AG04449 (cell line): ENCODE measurements at places on chromosomes 2 and 18.

DNA sequence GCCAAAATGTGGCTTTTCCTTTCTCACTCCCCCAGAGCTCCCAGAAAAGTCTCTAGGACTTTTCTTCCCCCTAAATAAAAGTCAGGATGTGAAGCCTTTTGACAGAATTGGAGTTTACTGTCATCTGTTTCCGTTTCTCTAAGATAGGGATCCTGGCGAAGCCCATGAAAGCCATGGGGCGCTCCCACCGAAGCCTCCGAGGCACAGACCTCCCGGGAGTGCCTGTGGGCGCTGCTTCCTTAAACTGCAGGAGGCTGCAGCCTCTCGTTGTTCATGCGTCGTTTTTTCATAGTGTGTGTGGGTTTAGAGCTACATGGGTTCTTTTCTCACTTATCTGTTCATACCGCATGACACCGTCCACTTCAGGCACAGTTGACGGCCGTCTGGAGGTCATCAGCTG, 56.8 kb downstream of the ASAP2 start:
- no peak for DNase-seq

- no peak for DNase-seq
These were observed 9.3 kb upstream of the SLC16A14 start for GRCh38 chr2:230077851-230078547.

DNA sequence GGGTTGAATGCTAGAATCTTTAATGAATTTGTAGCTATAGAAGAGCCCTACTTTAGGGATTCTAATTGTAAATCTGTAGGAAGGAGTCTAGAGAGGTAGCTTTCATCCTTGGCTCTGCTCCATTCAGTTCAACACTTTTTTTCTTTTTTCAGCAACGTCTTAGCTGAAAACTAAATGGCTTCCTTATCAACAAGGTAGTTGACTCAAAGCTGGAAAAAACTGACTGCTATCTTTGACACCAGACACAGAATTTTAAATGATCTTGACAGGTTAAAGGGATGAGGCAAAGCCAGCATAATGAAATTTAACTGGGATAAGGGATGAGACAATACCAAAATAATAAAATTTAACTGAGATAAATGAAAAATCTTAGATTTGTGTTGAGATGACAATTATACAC, 54.9 kb downstream of the TMEFF2 start:
- DNase-seq: no peak

DNA sequence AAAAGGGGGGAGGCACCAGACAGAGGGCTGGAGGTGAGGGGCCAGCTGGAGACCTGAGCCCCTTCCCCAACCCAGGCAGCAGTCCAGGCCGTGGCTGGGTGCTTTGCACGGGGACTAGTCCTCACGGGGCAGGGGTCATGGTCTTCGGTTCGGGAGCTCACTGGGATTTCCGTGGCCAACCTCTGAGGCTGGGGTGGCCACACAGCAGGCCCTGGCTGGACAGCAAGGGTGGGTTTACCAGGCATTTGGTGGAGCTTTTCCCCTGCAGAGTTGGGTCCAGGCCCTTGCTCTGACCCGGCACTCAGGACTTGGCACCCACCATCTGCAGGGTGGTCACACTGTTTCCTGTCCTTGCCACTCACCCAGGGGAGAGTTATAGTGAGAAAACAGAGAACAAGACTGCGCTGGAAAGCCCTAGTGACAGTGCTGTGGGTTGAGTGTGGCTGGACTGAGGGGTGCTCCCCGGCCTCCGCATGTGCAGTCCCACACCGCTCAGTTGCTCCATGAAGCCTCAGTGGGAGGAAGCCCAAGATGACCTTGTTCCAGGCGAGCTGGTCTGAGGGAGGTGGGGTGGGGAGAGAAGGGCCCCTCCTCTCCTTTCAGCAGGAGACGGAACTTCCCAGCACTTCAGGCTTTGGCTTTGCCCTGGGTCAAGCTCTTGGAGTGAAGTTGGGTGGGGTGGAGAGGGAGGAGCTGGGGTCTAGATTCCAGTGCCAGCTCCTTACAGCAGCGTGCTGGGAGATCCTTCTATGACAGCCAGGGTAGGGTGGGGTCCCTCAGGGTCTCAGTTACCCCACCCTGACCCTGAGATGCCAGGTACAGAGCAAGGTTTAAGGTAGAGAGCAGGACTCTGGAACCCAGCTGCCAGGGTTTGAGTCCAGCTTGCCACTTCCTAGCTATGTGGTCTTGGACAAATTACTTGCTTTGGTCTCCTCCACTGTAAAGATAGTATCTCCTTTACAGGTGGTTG, 219.8 kb downstream of the DYSF start:
- no peak for DNase-seq

GRCh38 chr2:148552675-148553331, 91.7 kb upstream of the EPC2 start:
- no peak for DNase-seq

DNA sequence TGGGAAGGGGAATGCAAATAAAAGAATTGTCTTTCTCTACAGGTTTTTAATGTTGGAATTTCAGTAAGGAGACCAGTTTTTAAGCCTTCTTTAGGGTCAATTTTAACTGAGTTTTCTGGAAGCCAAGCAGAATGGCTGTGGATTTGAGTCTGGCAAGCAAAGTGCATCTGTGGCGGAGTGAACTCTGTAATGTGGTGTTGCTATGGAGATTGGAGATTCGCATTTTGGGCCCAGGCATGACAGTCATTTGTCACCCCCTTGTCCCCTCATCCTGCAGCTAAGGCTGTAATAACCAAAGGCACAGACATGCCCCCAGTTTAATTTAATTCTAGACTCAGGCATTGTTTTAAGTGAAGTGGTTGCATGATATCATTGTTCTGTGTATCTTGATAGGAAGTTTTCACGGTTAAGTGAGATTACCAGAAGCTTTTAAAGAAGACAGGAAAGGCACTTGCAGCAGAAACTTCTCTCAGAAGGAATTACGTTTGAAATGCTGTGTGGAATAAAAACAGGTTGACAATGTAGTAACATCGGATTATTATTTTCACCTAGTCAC, 30.6 kb downstream of the ARMC9 start:
- DNase-seq: no peak

DNA sequence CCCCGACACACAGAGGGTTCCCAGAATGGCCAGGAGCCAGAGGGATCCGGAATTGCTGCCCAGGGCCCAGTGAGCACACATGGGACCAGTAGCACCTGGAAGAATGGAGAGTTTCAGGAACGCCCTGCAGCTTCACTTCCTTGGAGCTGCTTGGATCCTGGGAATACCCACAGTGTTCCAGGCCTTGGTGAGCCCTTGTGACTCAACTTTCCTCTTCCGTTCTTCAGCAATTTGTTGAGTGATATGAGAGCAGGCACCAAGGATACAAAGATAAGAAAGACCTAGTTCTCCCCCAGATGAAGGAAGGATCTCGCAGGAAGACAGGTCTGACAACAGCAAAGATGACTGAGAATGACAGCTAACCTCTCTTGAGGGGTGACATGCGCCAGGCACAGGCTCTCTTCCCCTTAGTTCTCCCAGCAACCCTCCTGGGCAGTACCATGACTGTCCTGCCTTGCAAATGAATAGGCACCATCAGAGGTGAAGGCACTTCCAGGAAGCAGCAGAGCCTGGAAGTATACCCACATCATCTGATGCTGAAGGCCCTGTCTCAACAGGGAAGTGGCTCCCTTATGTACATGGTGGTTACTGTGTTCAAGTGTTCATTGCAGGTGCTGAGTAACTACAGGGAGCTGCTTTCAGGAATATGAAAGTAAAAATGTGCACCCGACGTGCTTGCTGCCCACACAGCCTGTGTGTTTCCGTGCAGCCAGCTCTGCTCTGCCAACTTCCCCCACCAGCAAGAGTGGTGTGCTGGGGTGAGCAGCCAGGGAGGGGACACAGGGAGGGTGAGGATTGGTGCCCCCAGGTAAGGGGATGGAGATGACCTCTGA, 116.2 kb downstream of the STPG4 start:
- no peak for DNase-seq

- DNase-seq: no peak
These were observed 360.7 kb downstream of the ZEB2 start for GRCh38 chr2:144159240-144159639.

GRCh38 chr2:74566754-74567085, 12.2 kb downstream of the DOK1 start:
- peak; percentile 97 for DNase-seq

DNA sequence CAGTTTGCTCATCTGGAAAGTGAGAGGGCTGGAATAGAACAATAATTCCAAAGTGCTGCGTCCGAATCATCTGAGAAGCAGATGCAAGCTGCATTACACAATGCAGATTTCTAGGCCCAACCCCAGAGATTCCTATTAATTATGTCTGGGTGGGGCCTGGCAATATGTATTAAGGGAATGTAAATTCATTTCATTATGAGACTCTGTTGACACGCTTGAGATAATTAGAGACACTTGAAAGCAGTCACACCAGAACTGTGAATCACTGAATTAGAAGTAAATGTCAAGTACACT, 54.7 kb upstream of the HK2 start:
- DNase-seq: no peak
